ENCODE measurements at places on chromosomes 1 and 21. TPM values are rescaled to one million over a fixed set of nuclear protein-coding genes. Genes with fewer than 3 reads are reported as not detected.

GRCh38 chr1:63818567-63819325 is 44.9 kb downstream of the ROR1 start:
- no peaks in the 10 kb centered on the region for H3K4me1 ChIP-seq
- H3K4me3 ChIP-seq: no peak overlapping the region
- DNase-seq: no peak
- H3K27ac ChIP-seq: no peak overlapping the region
- no peaks in the 10 kb centered on the region for H3K36me3 ChIP-seq
- H3K27me3 ChIP-seq: peaks cover 10% of the 10 kb centered on the region

DNA sequence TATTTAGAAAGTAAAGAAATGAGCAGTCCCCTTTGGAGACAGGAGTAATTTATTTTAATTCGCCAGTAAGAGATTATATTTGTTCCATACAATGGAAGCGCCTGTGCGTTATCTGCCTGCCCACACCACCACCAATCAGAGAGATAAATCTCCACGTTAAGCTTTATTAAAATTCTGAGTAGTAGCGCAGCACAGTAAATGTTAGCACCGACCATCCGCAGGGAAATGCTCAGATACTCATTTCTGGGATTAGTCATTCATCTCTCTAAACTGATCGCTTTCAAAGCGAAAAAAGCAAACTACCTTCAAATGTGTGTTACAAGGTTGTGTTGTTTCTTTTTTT is 1.2 kb downstream of the ETS2 start:
- H3K27ac ChIP-seq: peak overlapping the region; percentile 77
- H3K27me3 ChIP-seq: no peaks in the 10 kb centered on the region
- no peak for DNase-seq

GRCh38 chr1:16180291-16180824 is 24.5 kb upstream of the EPHA2 start:
- H3K27me3 ChIP-seq: no peaks in the 10 kb centered on the region
- no peak overlapping the region for H3K27ac ChIP-seq
- no peaks in the 10 kb centered on the region for H3K36me3 ChIP-seq
- DNase-seq: no peak

DNA sequence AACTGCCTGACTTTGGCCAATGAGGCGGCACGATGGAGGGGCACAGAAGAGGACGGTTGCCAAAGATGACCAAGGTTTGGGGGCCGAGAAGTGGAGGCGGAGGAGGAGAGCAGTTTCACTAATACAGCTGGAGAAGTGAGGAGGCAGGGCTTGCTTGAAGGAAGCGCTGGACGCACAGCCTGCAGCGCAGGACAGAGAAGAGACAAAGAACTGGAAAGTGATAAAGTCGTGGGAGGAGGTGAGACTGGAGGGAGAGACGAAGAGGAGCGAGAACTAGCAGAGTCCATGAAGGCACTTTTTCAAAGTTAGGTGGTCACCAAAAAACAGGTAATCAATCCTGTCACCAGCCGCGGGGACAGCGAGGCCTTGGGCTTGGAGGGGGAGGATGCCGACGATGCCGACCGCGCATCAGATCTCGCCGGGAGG is 771 bp downstream of the PACC1 start:
- H3K27me3 ChIP-seq: no peaks in the 10 kb centered on the region
- no peak for DNase-seq

GRCh38 chr1:31372751-31373055 is 173 bp downstream of the FABP3 start:
- H3K4me1 ChIP-seq: peaks cover 22% of the 10 kb centered on the region
- H3K27ac ChIP-seq: no peak overlapping the region
- no peaks in the 10 kb centered on the region for H3K36me3 ChIP-seq

DNA sequence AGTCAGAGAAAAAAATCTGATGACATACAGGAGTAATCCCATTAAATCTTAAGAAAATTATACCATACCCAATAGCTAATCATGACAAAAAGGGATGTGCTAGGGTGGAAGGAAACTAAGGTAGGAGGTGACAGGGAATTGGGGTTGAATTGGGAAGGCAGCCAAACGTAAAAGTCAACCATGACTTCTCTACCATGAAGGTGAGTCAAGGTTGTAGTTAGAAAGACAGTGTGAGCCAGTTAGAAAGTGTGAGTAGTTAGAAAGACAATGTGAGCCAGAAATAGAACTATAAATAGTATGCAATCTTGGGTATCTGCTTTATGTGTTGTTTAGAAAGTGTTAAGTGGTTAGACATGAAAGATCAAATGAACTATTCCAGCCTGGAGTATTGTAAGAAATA is 556.8 kb downstream of the AGBL4 start:
- no peaks in the 10 kb centered on the region for H3K4me1 ChIP-seq
- H3K27ac ChIP-seq: no peak overlapping the region
- H3K4me3 ChIP-seq: no peak overlapping the region
- DNase-seq: no peak

- DNase-seq: no peak
- no peaks in the 10 kb centered on the region for H3K36me3 ChIP-seq
- peak overlapping the region; percentile 83 for H3K4me3 ChIP-seq
- peaks cover 86% of the 10 kb centered on the region for H3K4me1 ChIP-seq
- no peaks in the 10 kb centered on the region for H3K27me3 ChIP-seq
Measured at GRCh38 chr21:41367945-41368734, 6.3 kb downstream of the MX2 start.

DNA sequence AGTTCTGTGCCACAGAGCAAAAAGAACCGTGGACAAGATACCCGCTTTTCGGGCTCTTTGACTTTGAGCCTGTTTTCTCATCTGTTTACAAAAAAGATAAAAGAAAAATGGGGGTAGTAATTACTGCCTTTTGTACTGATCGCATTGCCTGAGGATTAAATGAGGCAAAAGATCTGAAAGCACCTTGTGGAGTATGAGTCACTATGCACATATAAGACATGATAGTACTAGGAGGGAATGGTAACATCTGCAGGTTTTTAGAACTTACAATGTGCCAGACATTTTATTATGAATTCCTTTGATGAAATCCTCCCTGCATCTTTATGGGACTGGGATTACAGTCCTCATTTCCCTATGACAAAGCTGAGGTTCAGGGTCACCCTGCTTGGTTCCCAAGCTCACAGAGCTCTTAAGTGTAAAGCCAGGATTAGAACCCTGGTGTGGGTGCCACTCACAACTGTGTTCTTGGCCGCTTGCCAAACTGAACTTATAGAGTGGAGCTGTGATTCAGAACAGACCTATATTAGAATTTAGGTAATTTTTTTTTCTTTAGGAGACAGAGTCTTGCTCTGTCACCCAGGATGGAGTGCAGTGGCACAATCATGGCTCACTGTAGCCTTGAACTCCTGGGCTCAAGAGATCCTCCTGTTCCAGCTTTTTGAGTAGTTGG is 1.8 kb downstream of the DISC1 start:
- H3K27ac ChIP-seq: peak overlapping the region; percentile 88
- DNase-seq: peak; percentile 34
- H3K4me3 ChIP-seq: peak overlapping the region; percentile 96
- no peaks in the 10 kb centered on the region for H3K36me3 ChIP-seq

- no peaks in the 10 kb centered on the region for H3K27me3 ChIP-seq
- no peak overlapping the region for H3K27ac ChIP-seq
- H3K4me3 ChIP-seq: no peak overlapping the region
- DNase-seq: no peak
- H3K36me3 ChIP-seq: no peaks in the 10 kb centered on the region
Measured at GRCh38 chr21:39850333-39850732, 16.9 kb upstream of the PCP4 start.

GRCh38 chr1:115768549-115768948 is at the start of gene CASQ2:
CASQ2 (minus strand) TSS chr1:115768714; CDS start chr1:115768541, 173 bp downstream.
- H3K27ac ChIP-seq: no peak within 1 kb of the TSS
- H3K4me1 ChIP-seq: no peaks in the 10 kb centered on the region
- no peaks in the 10 kb centered on the region for H3K36me3 ChIP-seq
- H3K27me3 ChIP-seq: peaks cover 7% of the 10 kb centered on the region
- no peak within 1 kb of the TSS for H3K4me3 ChIP-seq

GRCh38 chr1:181531951-181532600 is 48.8 kb downstream of the CACNA1E start:
- H3K27me3 ChIP-seq: peaks cover 17% of the 10 kb centered on the region
- no peak overlapping the region for H3K27ac ChIP-seq
- no peak overlapping the region for H3K4me3 ChIP-seq
- no peak for DNase-seq
- H3K4me1 ChIP-seq: no peaks in the 10 kb centered on the region
- peaks cover 2% of the 10 kb centered on the region for H3K36me3 ChIP-seq

- H3K4me1 ChIP-seq: peaks cover 88% of the 10 kb centered on the region
- peak overlapping the region; percentile 88 for H3K27ac ChIP-seq
- no peaks in the 10 kb centered on the region for H3K27me3 ChIP-seq
- no peak for DNase-seq
- peaks cover 32% of the 10 kb centered on the region for H3K36me3 ChIP-seq
- no peak overlapping the region for H3K4me3 ChIP-seq
Measured at GRCh38 chr1:19427087-19427781, 58.1 kb downstream of the CAPZB start.

DNA sequence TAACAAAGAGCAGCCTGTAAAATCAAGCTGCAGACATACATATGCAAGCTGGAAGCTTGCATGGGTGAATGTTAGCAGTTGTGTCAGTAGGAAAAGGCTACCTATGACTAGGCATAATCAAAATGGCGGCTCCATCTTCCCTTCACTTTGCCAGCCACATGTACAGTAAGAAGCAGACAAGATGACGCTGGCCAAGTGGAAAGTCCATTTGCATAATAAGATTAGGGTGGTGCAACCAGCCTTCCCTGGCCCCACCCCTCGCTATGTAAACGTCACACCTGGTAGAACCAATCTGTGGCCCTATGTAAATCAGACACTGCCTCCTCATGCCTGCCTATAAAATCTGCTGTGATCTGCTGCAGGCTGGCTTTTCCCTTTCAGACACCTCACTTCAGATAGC is 171.9 kb upstream of the USP25 start:
- peaks cover 4% of the 10 kb centered on the region for H3K4me1 ChIP-seq
- H3K27ac ChIP-seq: no peak overlapping the region
- peaks cover 2% of the 10 kb centered on the region for H3K36me3 ChIP-seq
- DNase-seq: no peak

- no peaks in the 10 kb centered on the region for H3K27me3 ChIP-seq
- H3K27ac ChIP-seq: no peak overlapping the region
- no peak overlapping the region for H3K4me3 ChIP-seq
- H3K4me1 ChIP-seq: peaks cover 1% of the 10 kb centered on the region
- no peak for DNase-seq
- H3K36me3 ChIP-seq: peaks cover 11% of the 10 kb centered on the region
Measured at GRCh38 chr1:62530516-62531154, 66.7 kb upstream of the ANGPTL3 start.

- H3K27ac ChIP-seq: no peak overlapping the region
- DNase-seq: no peak
- no peaks in the 10 kb centered on the region for H3K27me3 ChIP-seq
- H3K4me1 ChIP-seq: peaks cover 18% of the 10 kb centered on the region
- H3K4me3 ChIP-seq: no peak overlapping the region
Measured at GRCh38 chr1:25523542-25523941, 19.9 kb upstream of the LDLRAP1 start.

- DNase-seq: no peak
- peaks cover 7% of the 10 kb centered on the region for H3K27me3 ChIP-seq
- H3K27ac ChIP-seq: peak overlapping the region; percentile 84
- no peaks in the 10 kb centered on the region for H3K36me3 ChIP-seq
Measured at GRCh38 chr21:39004634-39005501, 178.4 kb downstream of the PSMG1 start.

- H3K36me3 ChIP-seq: peaks cover 29% of the 10 kb centered on the region
- H3K27ac ChIP-seq: no peak overlapping the region
- H3K27me3 ChIP-seq: no peaks in the 10 kb centered on the region
- no peak overlapping the region for H3K4me3 ChIP-seq
- no peak for DNase-seq
Measured at GRCh38 chr1:202578001-202578504, 132.2 kb downstream of the SYT2 start.

- no peak for DNase-seq
- H3K4me1 ChIP-seq: peaks cover 23% of the 10 kb centered on the region
- H3K4me3 ChIP-seq: no peak overlapping the region
- H3K27ac ChIP-seq: no peak overlapping the region
Measured at GRCh38 chr1:236253918-236254637, 27.7 kb downstream of the ERO1B start.

GRCh38 chr1:180888870-180889269 is 23.8 kb upstream of the KIAA1614 start:
- peaks cover 4% of the 10 kb centered on the region for H3K4me1 ChIP-seq
- H3K4me3 ChIP-seq: no peak overlapping the region

DNA sequence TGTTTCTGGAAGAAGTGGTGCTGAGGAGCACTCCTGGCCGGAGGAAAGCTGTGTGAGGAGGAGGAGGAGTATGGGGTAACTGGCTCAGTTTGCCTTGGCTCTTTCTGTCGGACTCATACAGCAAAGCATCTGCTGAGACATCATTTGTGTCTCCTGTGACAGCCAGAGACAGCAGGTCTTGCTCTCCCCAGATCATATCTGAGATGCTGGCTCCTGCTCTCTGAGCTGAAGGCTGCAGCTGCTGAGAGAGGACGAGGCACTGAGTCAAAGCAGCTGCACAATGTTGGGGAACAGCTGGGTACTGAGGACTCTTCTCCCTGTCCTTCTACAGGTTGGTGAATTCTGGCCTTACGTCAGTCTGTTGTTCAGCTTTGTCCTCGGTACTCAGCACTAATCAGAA is 14.3 kb downstream of the OR2B11 start:
- no peak overlapping the region for H3K4me3 ChIP-seq
- no peaks in the 10 kb centered on the region for H3K4me1 ChIP-seq
- no peak overlapping the region for H3K27ac ChIP-seq
- H3K36me3 ChIP-seq: peaks cover 53% of the 10 kb centered on the region
- DNase-seq: no peak

DNA sequence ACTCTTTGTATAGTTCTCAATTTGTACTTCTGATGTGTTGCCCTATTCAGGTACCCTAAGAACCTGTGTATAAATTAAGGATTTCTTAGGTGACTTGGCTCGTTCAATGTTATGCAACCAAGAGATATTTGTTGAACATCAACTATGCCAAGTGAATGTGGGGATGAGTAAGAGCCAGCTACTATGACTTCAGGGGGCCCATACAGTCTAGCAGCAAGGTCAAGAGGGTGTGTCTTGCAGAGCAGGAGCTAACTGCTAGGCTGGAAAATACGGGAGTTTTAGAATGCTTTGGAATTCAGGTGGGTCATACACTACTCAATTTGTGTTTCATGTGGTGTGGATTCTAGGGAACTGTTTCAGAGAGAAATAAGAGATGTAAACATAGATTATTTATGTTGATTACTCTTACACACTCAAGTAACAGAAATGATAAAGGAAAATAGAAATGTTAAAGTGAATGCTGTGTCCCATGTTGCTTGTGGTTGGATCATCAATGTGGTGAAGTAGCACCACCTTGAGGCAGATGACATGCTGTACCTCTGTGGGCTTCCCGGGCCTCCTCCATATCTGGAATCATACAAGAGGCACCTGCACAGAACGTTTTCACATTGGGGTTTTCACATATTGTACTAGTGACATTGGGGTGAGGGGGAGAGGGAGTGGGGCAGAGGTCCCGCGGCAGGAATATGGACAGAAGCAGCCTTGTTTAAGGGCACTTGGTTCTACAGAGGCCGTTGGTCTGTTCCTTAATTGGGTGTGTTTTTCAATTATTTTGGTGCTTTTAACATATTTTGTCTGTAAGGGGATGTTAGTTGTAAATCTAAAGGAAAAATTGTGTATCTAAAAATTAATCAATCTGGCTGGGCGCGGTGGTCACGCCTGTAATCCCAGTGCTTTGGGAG is 12.4 kb downstream of the ARPC5 start:
- peak overlapping the region; percentile 83 for H3K27ac ChIP-seq
- peaks cover 8% of the 10 kb centered on the region for H3K36me3 ChIP-seq
- H3K4me3 ChIP-seq: no peak overlapping the region
- DNase-seq: peak; percentile 20

Gene IGSF9
- not detected for polyA plus RNA-seq

Gene ASCL5
- 0.08 TPM for polyA plus RNA-seq

Gene COL24A1
- polyA plus RNA-seq: not detected

Gene LRRN2
- polyA plus RNA-seq: not detected

Gene FMO4
- 1.8 TPM for polyA plus RNA-seq

Gene WDTC1
- polyA plus RNA-seq: 5.8 TPM

Gene TOR1AIP2
- polyA plus RNA-seq: 12.5 TPM

Gene KLHDC8A
- not detected for polyA plus RNA-seq

Gene AMY1B
- polyA plus RNA-seq: not detected
